Adrenal gland (tissue), 19 donors: ENCODE measurements at places on chromosomes 12 and 14. TPM values are rescaled to one million over a fixed set of nuclear protein-coding genes. Genes with fewer than 3 reads are reported as not detected.

GRCh38 chr12:24550609-24551008 is 398.3 kb downstream of the BCAT1 start:
- H3K27ac ChIP-seq = no peak overlapping the region
- H3K27me3 ChIP-seq = no peaks in the 10 kb centered on the region
- DNase-seq = no peak
- no peak overlapping the region for H3K4me3 ChIP-seq
- no peaks in the 10 kb centered on the region for H3K36me3 ChIP-seq

DNA sequence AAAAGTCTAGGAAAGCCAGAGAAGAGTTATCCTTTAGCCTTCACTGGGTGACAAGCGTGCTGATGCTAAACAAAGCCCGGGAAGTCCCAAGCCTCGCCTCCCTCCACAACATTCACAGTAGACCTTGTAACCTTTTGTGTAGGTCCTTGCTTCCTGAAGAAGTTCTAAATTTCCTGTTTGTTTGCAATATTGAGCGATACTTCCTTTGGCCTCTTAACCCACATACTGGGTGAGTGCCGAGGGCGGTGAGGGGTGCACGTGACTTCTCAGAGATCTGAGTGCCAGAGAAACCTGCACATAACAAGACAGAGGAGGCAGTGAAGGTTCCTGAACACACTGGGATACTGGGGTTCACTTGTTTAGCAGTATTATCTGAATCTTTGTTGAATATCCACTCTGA is 134.3 kb downstream of the PLXNC1 start:
- peaks cover 8% of the 10 kb centered on the region for H3K36me3 ChIP-seq
- H3K27me3 ChIP-seq = no peaks in the 10 kb centered on the region
- no peak overlapping the region for H3K4me3 ChIP-seq
- no peaks in the 10 kb centered on the region for H3K4me1 ChIP-seq

DNA sequence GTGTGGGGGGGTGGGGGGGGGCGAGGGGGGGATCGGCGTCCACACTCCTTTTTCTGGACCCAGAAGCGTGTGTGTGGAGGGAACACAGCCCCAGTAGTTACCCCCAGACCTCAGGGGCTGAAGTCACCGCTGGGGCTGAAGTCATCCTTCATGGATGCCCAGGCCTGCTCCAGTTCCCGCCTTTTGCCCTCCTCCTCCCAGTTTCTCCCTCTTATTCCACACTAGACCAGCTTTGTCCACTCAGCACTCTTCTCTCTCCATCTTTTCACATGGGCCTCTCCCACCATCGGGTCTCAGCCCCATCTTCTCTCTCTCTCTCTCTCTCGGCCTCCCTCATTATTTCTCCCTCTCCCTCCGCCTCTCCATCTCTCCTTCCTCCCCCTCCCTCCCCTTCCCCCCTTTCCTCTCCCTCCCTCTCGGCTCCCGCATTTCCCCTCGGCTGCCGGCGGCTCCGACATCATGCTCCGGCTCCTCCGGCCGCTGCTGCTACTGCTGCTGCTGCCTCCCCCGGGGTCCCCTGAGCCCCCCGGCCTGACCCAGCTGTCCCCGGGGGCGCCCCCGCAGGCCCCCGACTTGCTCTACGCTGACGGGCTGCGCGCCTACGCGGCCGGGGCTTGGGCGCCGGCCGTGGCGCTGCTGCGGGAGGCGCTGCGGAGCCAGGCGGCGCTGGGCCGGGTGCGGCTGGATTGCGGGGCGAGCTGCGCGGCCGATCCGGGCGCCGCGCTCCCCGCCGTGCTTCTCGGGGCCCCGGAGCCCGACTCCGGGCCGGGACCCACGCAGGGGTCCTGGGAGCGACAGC is at the start of gene P3H3:
TSS of gene P3H3 (plus strand) at position 426 of the 799 bp plus-strand sequence. CDS start at position 460, 34 bp downstream.
- no peak within 1 kb of the TSS for H3K27ac ChIP-seq
- peaks cover 3% of the 10 kb centered on the region for H3K27me3 ChIP-seq
- H3K4me1 ChIP-seq = peaks cover 10% of the 10 kb centered on the region
- no peak for DNase-seq
- peaks cover 3% of the 10 kb centered on the region for H3K36me3 ChIP-seq
- H3K4me3 ChIP-seq = no peak within 1 kb of the TSS

GRCh38 chr12:41950455-41950854 is 194.2 kb downstream of the GXYLT1 start:
- no peak overlapping the region for H3K27ac ChIP-seq
- no peaks in the 10 kb centered on the region for H3K36me3 ChIP-seq
- DNase-seq = no peak
- H3K4me1 ChIP-seq = no peaks in the 10 kb centered on the region
- H3K4me3 ChIP-seq = no peak overlapping the region

GRCh38 chr14:32137892-32138291 is 60.8 kb downstream of the ARHGAP5 start:
- H3K4me3 ChIP-seq = no peak overlapping the region
- no peak overlapping the region for H3K27ac ChIP-seq
- no peaks in the 10 kb centered on the region for H3K27me3 ChIP-seq
- no peaks in the 10 kb centered on the region for H3K36me3 ChIP-seq
- no peak for DNase-seq

DNA sequence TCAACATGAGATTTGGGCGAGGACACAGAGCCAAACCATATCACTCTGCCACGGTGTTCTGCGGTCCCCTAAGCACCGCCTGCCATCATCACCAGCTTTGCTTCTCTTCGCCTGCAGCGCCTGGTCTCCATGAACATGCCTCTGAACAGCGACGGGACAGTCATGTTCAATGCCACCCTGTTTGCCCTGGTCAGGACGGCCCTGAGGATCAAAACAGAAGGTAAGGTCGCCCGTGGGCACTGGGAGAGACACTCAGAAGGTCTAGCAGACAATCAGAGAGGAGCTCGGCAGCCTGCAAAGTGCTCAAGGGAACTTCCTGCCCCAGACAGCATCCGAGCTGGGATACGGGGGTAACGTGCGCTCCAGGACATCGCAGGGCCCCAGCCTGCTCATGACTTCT is 126.0 kb upstream of the FKBP4 start:
- DNase-seq = peak; percentile 21
- H3K4me3 ChIP-seq = no peak overlapping the region
- peaks cover 4% of the 10 kb centered on the region for H3K36me3 ChIP-seq
- H3K27ac ChIP-seq = no peak overlapping the region
- no peaks in the 10 kb centered on the region for H3K27me3 ChIP-seq

DNA sequence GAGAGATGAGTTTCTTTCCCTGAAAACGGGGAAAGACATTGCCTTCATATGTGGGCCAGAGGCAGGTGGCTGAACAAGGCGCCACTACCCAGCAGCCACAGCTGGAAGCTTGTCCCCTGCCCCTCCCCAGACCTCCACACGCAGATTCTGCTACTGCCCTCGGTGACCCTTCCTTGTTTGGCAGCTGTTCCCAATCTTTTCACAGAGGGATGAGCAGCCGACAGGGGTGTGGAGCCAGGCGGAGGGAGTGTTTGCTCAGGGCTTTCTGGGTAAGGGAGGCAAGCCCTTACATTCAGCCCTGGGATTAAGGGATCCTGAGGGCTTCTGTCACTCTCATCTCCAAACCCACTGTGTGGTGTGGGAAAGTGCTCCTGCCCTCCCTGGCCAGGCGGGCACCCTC is 4.5 kb upstream of the KRT4 start:
- no peak overlapping the region for H3K27ac ChIP-seq
- H3K27me3 ChIP-seq = peaks cover 10% of the 10 kb centered on the region
- no peak for DNase-seq
- no peaks in the 10 kb centered on the region for H3K36me3 ChIP-seq
- no peaks in the 10 kb centered on the region for H3K4me1 ChIP-seq

GRCh38 chr14:58907803-58908202 is 270.0 kb downstream of the DACT1 start:
- no peaks in the 10 kb centered on the region for H3K4me1 ChIP-seq
- no peak overlapping the region for H3K27ac ChIP-seq
- H3K36me3 ChIP-seq = no peaks in the 10 kb centered on the region
- no peak overlapping the region for H3K4me3 ChIP-seq

DNA sequence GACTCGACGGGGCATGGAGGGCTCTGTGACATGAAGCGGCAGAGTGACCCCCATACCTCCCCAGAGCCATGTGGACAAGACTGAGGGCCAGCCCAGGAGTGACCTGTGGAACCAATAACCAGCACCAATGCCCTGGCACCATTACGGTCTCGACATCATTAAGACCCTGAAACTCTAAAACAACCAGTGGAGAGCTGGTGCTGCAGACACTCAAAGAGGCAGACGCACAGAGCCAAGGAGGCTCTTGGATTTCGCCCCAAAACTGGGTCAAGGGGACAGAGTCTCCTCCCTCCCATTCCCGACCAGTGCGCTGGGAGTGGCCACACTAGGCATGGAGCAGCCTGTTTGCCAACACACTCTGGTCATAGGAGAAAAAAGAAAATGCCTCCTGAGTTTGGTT is 41.6 kb upstream of the VASH1 start:
- H3K27me3 ChIP-seq = no peaks in the 10 kb centered on the region
- no peak overlapping the region for H3K4me3 ChIP-seq
- H3K27ac ChIP-seq = peak overlapping the region; percentile 82
- no peaks in the 10 kb centered on the region for H3K36me3 ChIP-seq
- DNase-seq = peak; percentile 81
- peaks cover 42% of the 10 kb centered on the region for H3K4me1 ChIP-seq

- DNase-seq = no peak
- H3K4me3 ChIP-seq = no peak overlapping the region
- H3K27ac ChIP-seq = no peak overlapping the region
- peaks cover 39% of the 10 kb centered on the region for H3K4me1 ChIP-seq
- no peaks in the 10 kb centered on the region for H3K36me3 ChIP-seq
- H3K27me3 ChIP-seq = no peaks in the 10 kb centered on the region
Measured at GRCh38 chr12:46559311-46559710, 186.7 kb upstream of the SLC38A2 start.

DNA sequence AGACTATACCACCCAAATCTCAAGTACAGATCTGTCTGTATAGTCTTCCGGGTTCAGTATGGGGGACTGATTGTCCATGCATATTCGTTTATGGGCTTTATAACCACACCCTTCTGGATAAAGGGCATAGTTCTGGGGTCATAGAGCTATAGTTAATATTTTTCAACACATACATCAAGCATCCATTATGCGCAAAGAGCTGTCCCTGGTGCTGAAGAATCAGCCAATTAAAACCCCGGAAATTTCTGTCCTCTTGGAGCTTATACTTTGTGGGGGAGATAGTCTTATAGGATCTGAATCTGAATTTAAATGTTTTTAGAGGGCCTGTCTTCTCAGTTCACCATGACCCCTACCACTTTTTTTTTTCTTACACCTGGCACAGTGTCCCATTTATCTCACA is 256.7 kb downstream of the SUDS3 start:
- H3K4me1 ChIP-seq = no peaks in the 10 kb centered on the region

- no peaks in the 10 kb centered on the region for H3K36me3 ChIP-seq
- peaks cover 4% of the 10 kb centered on the region for H3K4me1 ChIP-seq
- no peak for DNase-seq
- no peak overlapping the region for H3K4me3 ChIP-seq
- H3K27ac ChIP-seq = no peak overlapping the region
Measured at GRCh38 chr12:16600525-16600924, 5.4 kb downstream of the LMO3 start.

DNA sequence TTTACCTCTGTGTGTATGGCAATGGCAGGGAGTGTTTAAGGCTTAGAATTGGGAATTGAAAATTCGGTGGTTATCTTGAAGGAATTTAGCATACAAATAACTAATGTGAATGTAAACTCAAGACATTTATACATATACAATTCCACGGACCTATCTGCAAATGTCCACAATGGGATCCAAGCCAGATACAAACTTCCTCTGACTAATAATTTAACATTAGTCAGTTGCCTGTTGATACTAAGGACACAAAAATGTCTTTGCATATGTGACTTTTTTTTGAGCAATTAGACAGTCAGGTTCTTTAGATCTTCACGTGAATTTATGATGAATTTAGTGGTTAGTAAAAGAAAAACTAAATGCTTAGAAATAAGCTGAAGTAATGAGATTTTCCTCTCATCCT is 40.5 kb downstream of the ESR2 start:
- H3K4me3 ChIP-seq = no peak overlapping the region
- H3K27ac ChIP-seq = no peak overlapping the region
- no peak for DNase-seq

GRCh38 chr14:22411398-22412055 is 177.5 kb downstream of the DAD1 start:
- no peaks in the 10 kb centered on the region for H3K27me3 ChIP-seq
- H3K36me3 ChIP-seq = no peaks in the 10 kb centered on the region
- no peak for DNase-seq

GRCh38 chr12:2651068-2651965 is 143.5 kb upstream of the FKBP4 start:
- no peaks in the 10 kb centered on the region for H3K36me3 ChIP-seq
- no peak overlapping the region for H3K27ac ChIP-seq
- H3K4me3 ChIP-seq = no peak overlapping the region
- DNase-seq = peak; percentile 27
- H3K27me3 ChIP-seq = no peaks in the 10 kb centered on the region

- peaks cover 41% of the 10 kb centered on the region for H3K36me3 ChIP-seq
- H3K27ac ChIP-seq = peak overlapping the region; percentile 83
- no peak overlapping the region for H3K4me3 ChIP-seq
- peaks cover 44% of the 10 kb centered on the region for H3K4me1 ChIP-seq
- DNase-seq = peak; percentile 76
Measured at GRCh38 chr12:122870867-122871664, 24.9 kb downstream of the VPS37B start.

GRCh38 chr14:93792391-93792790 is 4.1 kb upstream of the PRIMA1 start:
- no peaks in the 10 kb centered on the region for H3K36me3 ChIP-seq
- no peak for DNase-seq
- no peak overlapping the region for H3K4me3 ChIP-seq
- no peaks in the 10 kb centered on the region for H3K4me1 ChIP-seq
- no peak overlapping the region for H3K27ac ChIP-seq
- peaks cover 23% of the 10 kb centered on the region for H3K27me3 ChIP-seq

- H3K27ac ChIP-seq = no peak overlapping the region
- H3K4me1 ChIP-seq = peaks cover 31% of the 10 kb centered on the region
- no peaks in the 10 kb centered on the region for H3K36me3 ChIP-seq
- no peaks in the 10 kb centered on the region for H3K27me3 ChIP-seq
Measured at GRCh38 chr14:65070471-65070976, 31.8 kb downstream of the MAX start.

DNA sequence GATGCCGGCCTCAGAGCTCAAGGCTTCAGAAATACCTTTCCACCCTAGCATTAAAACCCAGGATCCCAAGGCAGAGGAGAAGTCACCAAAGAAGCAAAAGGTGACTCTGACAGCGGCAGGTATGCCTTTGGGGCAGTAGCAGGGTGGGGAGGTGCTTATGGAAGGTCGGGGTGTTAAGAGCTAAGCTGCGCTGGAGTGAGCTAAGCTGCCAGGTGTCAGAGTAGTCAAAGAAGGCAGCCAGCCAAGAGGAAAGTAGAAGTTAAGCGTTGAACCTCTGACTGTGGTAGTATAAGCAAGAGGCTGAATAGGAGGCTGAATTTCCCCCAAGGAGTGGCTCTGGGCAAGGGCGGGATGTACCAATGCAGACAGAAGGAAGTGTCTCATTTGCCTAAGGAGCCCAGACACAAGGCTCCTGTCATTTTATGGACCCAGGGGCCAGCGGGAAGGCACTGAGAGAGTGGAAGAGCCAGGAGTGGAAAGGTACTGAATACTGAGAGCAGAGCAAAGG is 29.2 kb downstream of the DYRK4 start:
- H3K4me3 ChIP-seq = no peak overlapping the region
- no peak overlapping the region for H3K27ac ChIP-seq
- DNase-seq = no peak
- no peaks in the 10 kb centered on the region for H3K36me3 ChIP-seq

ALDH1L2 gene
- total RNA-seq = 0.50 TPM

RASSF8 gene
- total RNA-seq = 52.8 TPM

MYBPC1 gene
- not detected for total RNA-seq

ENDOU gene
- 0.18 TPM for total RNA-seq

SPIC gene
- 0.44 TPM for total RNA-seq

SYNE2 gene
- total RNA-seq = 21.4 TPM

GDF3 gene
- total RNA-seq = 1.6 TPM

DEPDC4 gene
- total RNA-seq = 2.2 TPM

CLEC4C gene
- not detected for total RNA-seq

TMEM119 gene
- total RNA-seq = 14.8 TPM

KCNMB4 gene
- total RNA-seq = 2.2 TPM

IL31 gene
- not detected for total RNA-seq

PAPLN gene
- total RNA-seq = 8.7 TPM
